GM20000 (cell line): ENCODE measurements at places on chromosomes 12 and 14.

GRCh38 chr14:52706286-52706685 is 714 bp upstream of the PSMC6 start:
- no peak for DNase-seq

GRCh38 chr12:52035190-52035589 is 16.1 kb upstream of the NR4A1 start:
- DNase-seq: no peak

GRCh38 chr12:49366096-49366651 is 1.1 kb upstream of the SPATS2 start:
- DNase-seq: no peak

DNA sequence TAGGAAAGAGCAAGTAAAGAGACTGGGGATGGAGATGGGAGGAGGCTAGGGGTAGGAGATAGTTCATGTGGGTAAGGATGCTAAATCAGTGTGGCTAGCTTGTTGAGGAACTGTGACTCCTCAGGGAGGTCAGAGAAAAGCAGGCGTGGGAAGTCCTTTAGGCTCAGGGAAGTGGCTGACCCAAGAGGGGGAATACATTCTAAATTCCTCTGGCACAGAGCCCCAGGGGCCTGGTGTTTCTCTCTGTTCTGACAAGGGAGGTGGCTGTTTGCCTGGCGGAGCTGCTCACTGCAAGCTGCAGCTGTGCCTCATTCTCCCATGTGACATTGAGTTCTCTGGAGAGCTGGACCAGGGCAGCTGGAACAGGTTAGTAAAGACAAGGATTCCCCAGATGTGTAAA is 152.2 kb upstream of the SLC38A2 start:
- DNase-seq: no peak

GRCh38 chr14:89720076-89720687 is 234.3 kb downstream of the EFCAB11 start:
- DNase-seq: no peak

- no peak for DNase-seq
Measured at GRCh38 chr12:98106031-98106683, 409.2 kb upstream of the TMPO start.

DNA sequence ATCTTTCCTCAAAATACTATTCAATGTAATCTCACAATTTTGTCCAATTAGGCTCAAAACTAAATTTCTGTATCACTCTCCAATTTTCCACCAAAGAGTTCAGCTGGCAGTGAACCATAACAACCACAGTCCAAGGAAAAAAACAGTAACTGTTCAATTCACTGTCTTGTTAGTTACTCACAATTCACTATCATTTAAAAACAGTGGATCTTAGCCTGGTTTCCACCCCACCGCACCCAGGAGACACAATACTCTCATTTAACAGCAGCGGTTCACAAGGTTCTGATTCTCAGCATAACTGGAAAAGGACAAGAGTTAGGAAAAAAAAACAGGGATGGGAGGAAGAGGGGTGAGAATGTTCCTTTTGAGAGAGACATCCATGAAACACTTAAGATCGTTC is 40.5 kb downstream of the MED13L start:
- DNase-seq: no peak

- DNase-seq: no peak
Measured at GRCh38 chr14:73663548-73664212, 18.9 kb downstream of the DNAL1 start.
